ENCODE measurements at places on chromosomes 7 and 10.

GRCh38 chr10:53701213-53701612 lies 928.6 kb upstream of the MBL2 start:
- DNase-seq: no peak

DNA sequence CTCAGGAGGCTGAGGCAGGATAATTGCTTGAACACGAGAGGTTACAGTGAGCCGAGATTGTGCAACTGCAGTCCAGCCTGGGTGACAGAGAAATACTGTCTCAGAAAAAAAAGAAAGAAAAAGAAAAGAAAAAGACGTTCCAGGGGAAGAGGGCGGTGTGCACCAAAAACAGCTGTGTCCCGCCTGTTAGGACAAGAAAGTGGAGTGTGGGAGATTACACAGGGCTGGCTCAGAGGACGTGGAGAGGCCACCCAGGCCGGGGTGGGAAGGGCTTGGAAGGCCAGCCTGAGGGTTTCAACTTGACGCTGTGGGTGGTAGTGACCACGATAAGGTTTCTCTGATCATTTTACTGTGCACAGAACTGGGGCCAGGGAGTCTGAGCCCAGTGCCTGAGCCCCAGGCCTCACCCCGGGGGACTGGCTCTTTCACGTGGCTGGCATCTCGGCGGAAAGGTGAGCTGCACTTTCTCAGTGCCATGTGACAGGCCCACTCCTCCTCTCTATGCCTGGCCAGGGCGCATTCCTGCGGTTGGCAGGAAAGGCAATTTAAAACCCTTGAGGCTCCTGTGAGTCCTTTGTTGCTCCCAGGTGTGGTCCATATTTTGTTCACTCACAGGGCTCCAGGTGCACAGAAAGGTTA lies 13.9 kb downstream of the RHBDD2 start:
- no peak for DNase-seq

- no peak for DNase-seq
These were observed 231.8 kb downstream of the PTEN start for GRCh38 chr10:88095223-88095721.

GRCh38 chr10:21985541-21985940 lies 18.0 kb downstream of the DNAJC1 start:
- DNase-seq: no peak

GRCh38 chr10:47063858-47064257 lies 152.6 kb downstream of the PTPN20 start:
- no peak for DNase-seq

DNA sequence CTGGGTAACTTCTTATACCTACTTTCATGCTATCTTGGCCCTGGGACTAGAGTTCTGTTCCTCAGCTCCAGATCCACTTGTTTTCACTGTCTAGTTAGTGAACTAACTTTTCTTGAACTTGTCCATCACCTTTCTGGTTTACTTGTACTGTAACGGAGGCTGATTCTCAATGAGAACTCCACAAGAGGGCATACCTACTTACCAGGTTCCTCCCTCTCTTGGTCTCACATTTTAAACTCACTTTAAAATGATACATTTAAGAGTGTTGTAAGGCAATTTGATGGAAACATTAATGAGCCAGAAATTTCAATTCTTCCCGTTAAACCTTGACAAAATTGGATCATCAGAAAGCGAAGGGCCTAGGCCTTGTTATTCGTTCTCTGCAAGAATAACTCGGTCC lies 111.6 kb downstream of the MAGI2 start:
- no peak for DNase-seq

DNA sequence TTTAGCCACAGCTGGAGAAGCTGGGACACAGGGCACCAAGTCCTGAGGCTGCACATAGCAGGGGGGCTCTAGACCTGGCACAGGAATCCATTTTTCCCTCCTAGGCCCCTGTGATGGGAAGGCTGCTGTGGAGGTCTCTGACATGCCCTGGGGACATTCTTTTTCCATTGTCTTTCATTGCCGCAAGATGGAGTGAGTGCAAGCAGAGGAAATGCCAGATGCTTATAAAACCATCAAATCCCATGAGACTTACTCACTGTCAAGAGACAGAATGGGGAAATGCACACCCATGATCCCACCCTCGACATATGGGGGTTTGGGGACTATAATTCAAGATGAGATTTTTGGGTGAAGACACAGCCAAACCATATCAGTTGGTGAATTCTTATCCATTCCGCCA lies 94.7 kb upstream of the FERD3L start:
- DNase-seq: no peak

GRCh38 chr10:79420974-79421688 lies 24.3 kb downstream of the ZCCHC24 start:
- no peak for DNase-seq

- no peak for DNase-seq
These were observed 107.8 kb downstream of the GALNT17 start for GRCh38 chr7:71239586-71240268.

GRCh38 chr10:104127411-104127810 lies 5.4 kb downstream of the SFR1 start:
- peak; percentile 5 for DNase-seq

DNA sequence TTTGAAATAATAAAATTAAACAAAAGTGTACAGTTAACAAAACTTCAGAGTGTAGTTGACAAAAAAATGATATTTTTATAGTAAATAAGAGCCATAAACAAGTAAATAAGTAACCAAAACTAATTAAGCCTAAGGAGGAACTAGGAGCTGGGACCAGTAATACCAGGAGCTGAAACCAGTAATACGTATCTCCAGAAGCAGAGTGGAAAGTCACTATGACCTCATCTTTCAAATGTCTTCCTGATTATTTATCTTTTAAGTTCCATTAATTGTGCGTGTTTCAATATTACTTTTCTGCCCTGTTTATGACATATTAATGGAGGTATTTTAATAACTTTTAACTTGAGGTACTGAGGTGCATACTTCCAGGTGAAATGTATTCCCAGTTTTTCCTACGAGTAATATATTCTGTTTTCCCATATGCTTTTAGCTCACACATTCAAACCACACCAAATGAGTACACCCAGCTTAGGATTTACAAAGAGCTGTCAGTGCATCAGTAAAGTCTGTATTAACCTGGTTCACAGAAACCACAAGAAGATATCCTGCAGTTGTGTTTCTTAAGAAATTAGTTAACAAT lies 283.7 kb upstream of the HGF start:
- DNase-seq: no peak

GRCh38 chr10:37053476-37053875 lies 71.9 kb upstream of the ANKRD30A start:
- DNase-seq: no peak

DNA sequence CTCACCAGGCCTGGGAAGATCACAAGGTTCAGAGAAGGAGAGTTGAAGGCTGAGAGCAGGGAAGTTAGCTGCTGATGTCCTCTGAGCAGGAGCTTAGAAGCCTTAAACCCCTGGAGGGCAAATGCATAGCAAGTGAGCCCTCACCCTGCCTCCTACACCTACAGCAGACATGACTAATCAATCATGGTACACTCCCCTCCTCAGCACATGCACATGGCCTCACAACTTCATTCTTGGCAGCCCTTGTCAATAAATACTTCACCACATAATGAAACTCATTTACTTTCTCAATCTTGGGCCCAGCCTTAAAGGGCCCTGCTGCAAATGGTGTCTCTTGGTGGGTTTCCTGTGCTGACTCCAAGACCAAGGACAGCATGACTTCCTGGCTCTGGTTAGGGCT lies 12.9 kb downstream of the MMRN2 start:
- DNase-seq: no peak

DNA sequence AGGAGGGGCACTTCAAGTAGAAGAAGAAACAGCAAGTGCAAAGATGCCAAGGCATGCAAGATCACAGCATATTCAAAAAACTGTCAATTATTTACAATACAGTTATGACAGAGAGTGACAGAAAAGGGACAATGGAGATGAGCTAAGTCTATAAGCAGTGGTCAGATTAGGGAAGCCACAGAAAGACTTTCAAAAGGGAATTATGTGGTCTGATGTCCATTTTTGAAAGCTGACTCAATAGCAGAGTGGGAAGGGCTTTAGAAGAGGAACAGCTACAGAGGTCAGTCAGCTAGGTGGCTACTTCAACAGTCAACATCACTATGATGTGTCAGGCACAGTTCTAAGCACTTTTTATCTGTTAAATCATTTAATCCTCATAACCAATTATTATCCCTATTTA lies 45.2 kb upstream of the SPOCK2 start:
- peak; percentile 6 for DNase-seq

DNA sequence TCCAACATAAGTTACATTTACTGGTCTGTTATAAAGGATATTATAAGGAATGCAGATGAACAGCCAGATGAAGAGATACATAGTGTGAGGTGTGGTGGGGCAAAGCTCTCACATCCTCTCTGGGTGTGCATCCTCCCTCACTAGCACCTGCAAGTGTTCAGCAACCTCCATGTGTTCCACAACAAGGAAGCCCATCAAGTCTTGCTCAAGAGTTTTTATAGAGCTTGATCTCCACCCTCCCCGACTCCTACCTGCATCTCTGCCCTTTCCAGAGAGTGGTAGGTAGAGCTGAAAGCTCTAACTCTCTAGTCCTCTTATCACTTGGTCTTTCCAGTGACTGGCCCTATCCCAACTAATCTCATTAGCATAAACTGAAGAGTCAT lies 12.5 kb upstream of the GHITM start:
- no peak for DNase-seq

GRCh38 chr10:21524526-21525366 lies 736 bp downstream of the SKIDA1 start:
- peak; percentile 68 for DNase-seq

DNA sequence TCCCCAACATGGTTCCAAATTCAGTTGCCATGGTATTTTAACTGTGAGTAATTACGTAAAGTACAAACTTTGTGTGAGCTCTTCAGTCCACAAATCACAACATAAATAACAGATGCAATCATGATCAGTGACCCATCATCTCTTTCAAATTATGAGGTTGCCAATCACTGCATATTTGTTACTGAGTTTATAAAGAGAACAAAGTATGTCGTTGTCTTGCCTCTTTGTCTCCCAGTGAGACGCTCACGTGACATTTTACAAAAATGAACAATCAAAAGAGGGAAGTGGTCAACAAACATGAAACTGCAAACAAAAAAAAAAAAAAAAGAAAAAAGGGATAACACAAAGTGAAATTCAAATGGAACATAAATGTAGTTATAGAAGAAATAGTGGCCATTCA lies 122.7 kb upstream of the PDSS1 start:
- no peak for DNase-seq

- DNase-seq: no peak
These were observed 173.9 kb downstream of the NEURL1 start for GRCh38 chr10:103667356-103667755.

GRCh38 chr10:3969876-3970666 lies 185.1 kb upstream of the KLF6 start:
- no peak for DNase-seq

- DNase-seq: no peak
These were observed 54.9 kb upstream of the ZMIZ2 start for GRCh38 chr7:44693641-44694313.

Measured in kidney glomerular epithelial cell (primary cell).